ENCODE measurements at places on chromosomes 2 and 18. TPM values are rescaled to one million over a fixed set of nuclear protein-coding genes. Genes with fewer than 3 reads are reported as not detected.

DNA sequence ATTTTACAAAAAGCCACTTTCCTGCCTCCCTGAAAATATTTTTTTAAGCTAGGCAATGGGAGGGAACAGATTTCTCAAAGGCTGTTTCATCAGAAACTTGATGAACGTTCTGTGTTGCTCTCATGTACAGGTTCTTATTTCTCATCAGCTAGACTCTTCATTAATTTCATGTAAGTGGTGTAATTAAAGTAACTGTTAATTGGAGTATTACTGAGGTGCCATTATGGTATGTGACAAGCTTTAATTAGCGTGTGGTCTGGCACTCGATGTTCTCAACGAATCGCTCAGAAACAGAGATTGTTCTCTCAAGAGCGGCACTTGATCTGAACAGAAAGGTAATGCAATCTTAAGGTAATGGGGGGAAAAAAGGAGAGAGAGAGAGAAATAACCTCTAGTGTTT is 81.9 kb upstream of the MYCN start:
- H3K4me3 ChIP-seq, result no peak overlapping the region
- DNase-seq, result no peak
- no peaks in the 10 kb centered on the region for H3K27me3 ChIP-seq
- H3K27ac ChIP-seq, result no peak overlapping the region
- no peaks in the 10 kb centered on the region for H3K36me3 ChIP-seq
- H3K4me1 ChIP-seq, result no peaks in the 10 kb centered on the region

The UGT1A3 gene
- not detected for total RNA-seq

GRCh38 chr2:444937-445884 is 157.3 kb upstream of the ALKAL2 start:
- H3K4me1 ChIP-seq, result no peaks in the 10 kb centered on the region
- no peak overlapping the region for H3K27ac ChIP-seq
- no peak overlapping the region for H3K4me3 ChIP-seq
- no peak for DNase-seq

- peak overlapping the region; percentile 18 for H3K4me3 ChIP-seq
- H3K4me1 ChIP-seq, result no peaks in the 10 kb centered on the region
- H3K36me3 ChIP-seq, result no peaks in the 10 kb centered on the region
- H3K27ac ChIP-seq, result peak overlapping the region; percentile 59
Observed at GRCh38 chr2:231364961-231365810, 30.3 kb upstream of the B3GNT7 start.

The RESP18 gene
- total RNA-seq, result not detected

DNA sequence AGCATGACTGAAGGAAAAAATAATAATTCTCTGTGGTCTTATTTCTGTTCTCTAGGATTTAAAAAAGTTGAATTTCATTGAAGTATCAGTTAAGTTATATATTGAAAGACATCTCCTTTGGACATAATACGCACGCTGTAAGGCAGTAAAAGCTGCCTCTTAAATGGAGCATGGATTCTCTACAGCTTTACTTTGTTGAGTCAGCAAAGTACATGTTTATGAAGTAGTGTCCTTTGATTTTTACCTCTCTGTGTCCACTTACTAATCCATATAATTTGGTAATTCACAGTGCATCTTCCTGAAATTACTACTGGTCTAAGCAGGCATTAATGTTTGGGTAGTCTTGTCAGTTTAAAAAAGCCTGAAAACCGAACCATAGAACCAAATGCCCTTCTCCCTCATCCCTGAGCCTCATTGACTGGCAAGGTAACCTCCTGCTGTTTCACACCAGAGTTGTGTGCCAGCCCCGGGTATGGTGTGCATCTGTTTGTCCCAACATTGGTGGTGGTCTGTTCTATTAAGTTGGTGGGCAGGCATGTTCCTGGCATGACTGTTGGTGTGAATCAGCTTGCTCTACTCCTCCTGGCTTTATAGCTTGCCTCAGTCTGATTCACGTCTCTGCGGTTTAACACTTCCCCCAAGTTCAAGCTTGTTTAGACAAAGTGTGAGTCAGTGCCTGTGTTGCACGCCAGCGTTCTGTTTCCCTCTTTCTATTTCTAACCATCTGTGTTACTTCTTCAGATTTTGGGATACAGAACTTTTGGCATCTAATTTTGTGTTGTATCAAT is 71.0 kb upstream of the ITM2C start:
- no peak overlapping the region for H3K4me3 ChIP-seq
- H3K27ac ChIP-seq, result peak overlapping the region; percentile 76
- no peaks in the 10 kb centered on the region for H3K27me3 ChIP-seq
- no peak for DNase-seq
- peaks cover 1% of the 10 kb centered on the region for H3K4me1 ChIP-seq

DNA sequence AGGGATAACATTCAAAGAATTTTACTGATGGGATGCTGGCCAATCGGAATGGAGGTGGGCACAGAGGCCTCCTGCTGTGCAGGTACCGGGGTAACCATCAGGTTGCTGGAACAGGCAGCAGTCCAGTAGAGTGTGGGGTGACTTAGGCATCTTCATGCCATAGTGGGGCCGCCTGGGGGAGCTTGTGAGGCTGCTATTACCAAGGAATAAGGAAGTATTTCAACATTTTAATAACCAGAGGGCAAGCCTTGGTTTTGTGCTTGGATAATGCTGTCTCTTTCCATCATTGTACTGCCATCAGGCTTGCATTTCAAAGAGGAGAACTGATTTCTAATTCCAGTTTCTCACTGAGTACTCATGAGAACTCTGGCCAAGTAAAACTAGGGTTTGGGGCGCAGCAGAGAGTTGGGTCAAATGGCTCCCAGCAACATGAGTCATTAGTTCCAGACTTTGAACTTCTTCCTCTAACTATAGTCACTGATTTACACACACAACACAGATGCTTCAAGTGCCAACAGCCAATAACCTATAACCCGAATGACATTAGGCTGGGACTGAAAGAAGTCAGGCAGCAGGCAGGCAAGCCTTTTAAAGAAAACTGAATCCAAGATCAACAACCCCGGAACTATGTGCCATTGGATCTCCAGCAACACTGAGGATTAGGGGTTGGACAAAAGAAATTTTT is 56.1 kb upstream of the FHL2 start:
- H3K36me3 ChIP-seq, result no peaks in the 10 kb centered on the region
- H3K4me1 ChIP-seq, result no peaks in the 10 kb centered on the region
- H3K27me3 ChIP-seq, result no peaks in the 10 kb centered on the region
- DNase-seq, result no peak
- peak overlapping the region; percentile 88 for H3K27ac ChIP-seq

GRCh38 chr2:112758711-112759110 is 5.7 kb downstream of the CKAP2L start:
- no peak overlapping the region for H3K27ac ChIP-seq
- no peaks in the 10 kb centered on the region for H3K4me1 ChIP-seq
- no peak overlapping the region for H3K4me3 ChIP-seq

GRCh38 chr2:112812318-112813267 is 24.0 kb downstream of the IL1B start:
- H3K27ac ChIP-seq, result no peak overlapping the region
- H3K36me3 ChIP-seq, result no peaks in the 10 kb centered on the region
- no peaks in the 10 kb centered on the region for H3K4me1 ChIP-seq
- no peak for DNase-seq
- no peak overlapping the region for H3K4me3 ChIP-seq

Data from breast epithelium (tissue), 4 donors.